Mesenteric fat pad (tissue), 1 donor: ENCODE measurements at places on chromosomes 4 and X. TPM values are rescaled to one million over a fixed set of nuclear protein-coding genes. Genes with fewer than 3 reads are reported as not detected.

DNA sequence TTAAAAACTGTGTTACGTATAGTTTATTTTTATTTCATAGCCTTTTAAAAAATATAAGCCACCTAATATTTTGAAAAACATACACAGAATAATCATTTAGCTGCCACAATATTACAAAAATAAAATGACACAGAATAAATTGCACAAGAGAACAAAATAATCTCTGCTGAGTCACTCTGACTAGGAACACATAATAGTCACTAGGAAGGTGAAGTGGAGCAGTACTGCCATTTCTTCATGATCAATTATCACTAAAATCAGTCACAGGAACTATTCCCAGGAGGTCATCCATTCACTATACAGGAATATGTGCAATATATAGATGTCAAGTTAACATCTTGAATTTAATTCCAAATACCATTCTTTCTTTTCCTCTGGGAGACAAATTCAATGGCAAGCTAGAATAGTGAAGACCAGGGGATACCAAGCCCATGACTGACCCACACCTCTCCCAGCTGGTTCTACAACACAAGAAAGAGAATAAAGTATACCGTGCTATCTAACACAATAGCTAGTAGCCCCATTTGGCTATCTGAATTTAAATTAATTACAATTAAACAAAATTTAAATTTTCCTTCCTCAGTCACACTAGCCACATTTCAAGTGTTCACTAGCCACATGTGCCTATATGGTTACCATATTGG is 5.9 kb downstream of the SMIM43 start:
- no peak for DNase-seq

- DNase-seq: no peak
Observed at GRCh38 chrX:14497184-14497666, 32.1 kb upstream of the GLRA2 start.

- DNase-seq: no peak
Observed at GRCh38 chrX:135432881-135433521, 11.3 kb downstream of the SMIM10L2A start.

DNA sequence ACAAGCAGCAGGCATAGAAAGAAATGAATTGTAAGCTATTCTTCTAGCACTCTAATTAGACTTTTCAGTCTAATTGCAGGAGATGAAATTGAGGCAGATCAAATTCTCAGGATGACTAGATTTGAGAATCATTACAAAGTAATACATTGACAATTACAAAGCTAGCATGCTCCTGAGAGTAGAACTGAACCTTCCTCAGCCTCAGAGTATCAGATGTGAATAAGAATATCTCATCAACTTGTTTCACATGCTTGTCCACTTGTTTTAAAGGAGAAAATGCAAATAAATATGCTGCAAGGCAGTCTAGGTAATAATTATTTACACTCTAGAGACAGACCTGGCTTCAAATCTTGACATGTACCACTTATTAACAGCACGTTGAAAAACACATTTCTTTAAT is 491.0 kb upstream of the MAGEB2 start:
- no peak for DNase-seq

Gene CWH43
- not detected for total RNA-seq

DNA sequence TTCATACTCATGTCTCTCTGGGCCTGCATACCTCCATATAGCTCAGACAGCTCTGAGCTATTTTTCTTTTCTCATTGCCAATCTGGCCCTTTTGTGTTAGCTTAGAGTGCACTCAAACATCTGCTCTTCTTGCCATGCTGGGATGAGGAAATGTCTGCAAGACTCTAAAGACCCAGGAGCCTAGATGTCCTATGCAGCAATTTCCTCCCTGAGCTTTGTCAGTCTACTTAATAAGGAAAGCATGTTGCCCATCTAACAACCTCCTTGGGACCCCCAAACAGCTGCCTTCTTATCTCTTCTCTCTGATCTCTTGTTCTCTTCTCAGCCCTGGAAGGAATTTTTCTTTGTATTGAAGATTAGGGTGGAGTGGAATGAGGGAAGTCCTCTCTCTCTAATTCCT is 69.2 kb downstream of the UCHL1 start:
- DNase-seq: no peak

DNA sequence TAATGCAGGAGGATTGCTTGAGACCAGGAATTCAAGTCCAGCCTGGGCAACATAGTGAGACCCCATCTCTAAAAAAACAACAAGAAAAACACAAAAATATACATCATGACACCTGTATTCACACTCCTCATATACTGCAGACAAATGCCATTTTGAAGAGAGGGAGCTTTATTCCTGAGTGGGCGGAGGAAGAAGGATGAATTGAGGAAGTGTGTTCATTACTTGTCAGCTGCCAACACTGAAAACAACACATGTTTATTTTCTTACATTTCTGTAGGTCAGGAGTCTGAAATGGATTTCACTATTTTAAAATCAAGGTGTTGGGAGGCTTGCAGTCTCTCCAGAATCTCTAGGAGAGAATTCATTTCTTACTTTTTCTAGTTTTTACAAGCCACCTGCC is 47.2 kb upstream of the CD99 start:
- DNase-seq: no peak

Gene FRMPD3
- total RNA-seq: 0.13 TPM

GRCh38 chr4:38664706-38665401 is 855 bp downstream of the KLF3 start:
- no peak for DNase-seq

GRCh38 chrX:47156611-47157520 is 11.8 kb downstream of the RBM10 start:
- DNase-seq: peak; percentile 69

GRCh38 chrX:88416965-88417364 is 330.1 kb upstream of the CPXCR1 start:
- DNase-seq: no peak

Gene CCKAR
- not detected for total RNA-seq

- DNase-seq: no peak
Observed at GRCh38 chrX:134682081-134682480, 23.8 kb upstream of the PLAC1 start.

DNA sequence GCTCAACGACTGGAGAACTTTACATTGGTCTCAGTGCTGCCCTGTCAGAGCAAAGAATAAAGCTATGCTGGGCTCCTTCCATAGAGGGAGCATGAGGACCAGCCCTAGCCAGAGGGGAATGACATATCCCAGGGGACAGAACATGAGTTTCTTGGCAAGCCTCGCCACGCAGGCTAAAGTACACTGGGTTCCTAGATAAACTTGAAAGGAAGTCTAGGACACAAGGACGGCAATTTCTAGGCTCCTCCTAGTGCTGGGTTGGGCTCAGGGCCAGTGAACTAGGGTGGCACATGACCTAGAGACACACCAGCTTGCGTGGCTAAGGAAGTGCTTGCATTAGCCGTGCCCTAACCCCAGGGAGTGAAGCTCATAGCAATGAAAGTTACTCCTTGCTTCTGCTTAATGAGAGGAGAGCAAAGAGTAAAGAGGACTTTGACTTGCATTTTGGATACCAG is 141.0 kb downstream of the MAB21L2 start:
- no peak for DNase-seq

Gene DMP1
- total RNA-seq: not detected

DNA sequence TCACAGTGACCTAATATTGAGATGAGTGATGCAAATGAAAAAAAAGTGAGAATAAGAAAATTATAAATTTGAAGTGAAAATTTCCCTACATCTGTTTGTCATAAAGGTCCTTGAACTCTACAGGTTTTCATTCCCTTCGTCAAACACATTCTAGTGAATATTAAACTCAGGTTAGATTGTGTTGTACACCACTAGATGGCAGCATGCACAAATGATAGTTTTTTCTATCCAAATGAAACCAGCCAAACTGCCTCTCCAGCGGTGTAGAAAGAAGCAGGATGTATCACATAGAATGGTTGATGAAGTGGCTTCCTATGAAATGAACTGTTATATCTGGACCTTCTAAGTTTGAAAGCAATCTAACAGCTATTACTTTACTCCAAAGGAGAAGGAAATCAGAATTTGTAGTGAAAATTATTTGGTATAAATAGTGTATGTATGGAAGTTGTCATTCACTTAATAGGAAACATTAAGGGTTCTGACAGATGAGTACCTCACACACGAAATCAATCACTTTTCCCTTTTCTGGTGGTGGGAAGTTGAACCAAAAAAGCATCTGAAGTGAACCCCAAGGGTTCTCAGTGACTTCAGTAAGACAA is 382.7 kb downstream of the UNC5C start:
- DNase-seq: no peak

- DNase-seq: no peak
Observed at GRCh38 chr4:172851534-172851933, 317.1 kb upstream of the GALNT7 start.

- DNase-seq: no peak
Observed at GRCh38 chrX:11837437-11837836, 79.4 kb downstream of the MSL3 start.

Gene RBM10
- 23.6 TPM for total RNA-seq

- DNase-seq: no peak
Observed at GRCh38 chrX:97563531-97564133, 679.9 kb downstream of the RPA4 start.

GRCh38 chr4:137740141-137740540 is 207.8 kb upstream of the PCDH18 start:
- DNase-seq: no peak

GRCh38 chrX:7117587-7117986 is 29.9 kb upstream of the STS start:
- no peak for DNase-seq

- no peak for DNase-seq
Observed at GRCh38 chr4:25914670-25915352, 791 bp downstream of the SMIM20 start.

Gene STPG2
- 0.19 TPM for total RNA-seq

Gene PGAM4
- total RNA-seq: not detected

Gene ZNF157
- not detected for total RNA-seq

Gene TMEM187
- total RNA-seq: 8.7 TPM

GRCh38 chrX:71252221-71252620 is 1.7 kb downstream of the ZMYM3 start:
- no peak for DNase-seq

Gene PRDM8
- 2.6 TPM for total RNA-seq

DNA sequence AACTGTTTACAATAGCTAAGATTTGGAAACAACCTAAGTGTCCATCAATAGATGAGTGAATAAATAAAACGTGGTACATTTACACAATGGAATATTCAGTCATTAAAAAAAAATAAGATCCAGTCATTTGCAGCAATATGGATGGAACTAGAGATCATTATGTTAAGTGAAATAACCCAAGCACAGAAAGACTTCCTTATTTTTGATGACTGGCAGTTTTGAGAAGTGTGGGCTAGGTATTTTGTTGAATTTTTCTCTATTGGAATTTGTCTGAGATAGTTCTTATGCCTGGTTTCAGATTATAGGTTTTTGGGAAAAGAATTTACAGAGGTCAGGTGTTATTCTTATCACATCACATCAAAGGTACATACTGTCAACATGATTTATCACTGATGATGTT is 293.8 kb upstream of the ARSJ start:
- no peak for DNase-seq

DNA sequence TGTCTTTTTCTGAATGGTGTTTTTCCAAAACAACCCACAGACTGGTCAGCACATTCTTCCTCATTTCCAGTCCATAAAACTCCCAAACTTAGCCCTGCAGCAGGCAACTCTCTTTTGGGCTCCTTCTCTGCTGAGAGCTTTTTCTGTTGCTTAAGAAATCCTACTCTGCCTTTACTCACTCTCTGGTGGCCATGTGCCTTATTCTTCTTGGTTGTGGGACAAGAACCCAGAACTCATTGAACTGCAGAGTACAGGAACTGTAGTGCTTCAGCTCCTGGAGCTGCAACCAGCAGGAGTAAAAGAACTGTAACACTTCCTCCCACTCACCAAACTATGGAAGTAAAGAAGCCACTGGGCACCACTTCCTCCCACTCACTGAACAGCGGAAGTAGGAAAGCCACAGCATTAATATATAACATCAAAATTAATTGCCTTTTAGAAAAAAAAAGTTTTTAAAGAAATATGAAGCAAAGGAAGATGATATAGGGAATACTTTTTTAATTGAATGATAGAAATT is 864.1 kb upstream of the PCDH10 start:
- no peak for DNase-seq
